ENCODE measurements at places on chromosomes 12 and 14.

DNA sequence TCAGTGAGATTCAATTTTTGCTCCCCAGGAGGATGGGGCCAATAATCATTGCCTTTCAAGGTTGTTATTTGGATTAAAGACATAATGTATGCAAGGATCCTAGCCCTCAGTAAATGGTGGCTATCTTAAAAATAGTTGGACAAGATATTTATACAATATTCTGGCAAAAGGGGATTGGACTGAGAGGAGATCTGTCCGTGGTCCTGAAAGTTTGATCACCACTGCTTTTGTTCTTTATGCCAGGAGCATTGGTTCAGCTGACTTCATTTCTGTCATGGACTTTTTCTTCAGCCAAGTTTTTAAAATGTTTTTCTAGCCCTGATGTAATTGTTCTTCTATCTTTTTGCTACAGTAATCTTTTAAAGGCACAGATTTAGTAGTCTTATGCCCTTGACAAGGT, 70.2 kb upstream of the TCL1A start:
- peak; percentile 12 for DNase-seq

DNA sequence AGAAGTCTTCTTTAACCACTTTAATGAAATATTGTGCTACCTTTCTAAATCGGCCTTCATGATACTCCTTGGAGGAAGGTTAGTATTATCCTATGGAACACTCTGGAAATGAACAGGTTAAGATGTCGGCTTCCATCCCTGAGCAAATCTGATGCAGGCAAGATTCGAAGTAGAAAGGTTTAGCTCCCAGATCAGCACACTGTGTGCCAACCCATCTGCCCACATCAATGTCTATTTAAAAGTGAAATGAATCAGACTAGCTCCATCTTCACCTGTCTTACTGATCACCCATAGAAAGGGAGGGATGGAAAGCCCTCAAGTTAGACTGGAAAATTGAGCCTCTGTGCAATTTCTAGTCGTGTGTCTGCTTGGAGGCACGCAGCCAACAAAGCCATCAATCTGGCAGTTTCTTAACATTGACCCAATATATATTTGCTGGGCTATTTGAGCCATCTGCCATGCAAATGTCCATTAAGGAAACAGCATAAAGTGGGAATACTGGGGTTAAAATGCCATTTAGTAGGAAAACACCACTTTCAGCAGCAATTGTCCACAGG, 506.1 kb downstream of the RMST start:
- DNase-seq, result no peak

DNA sequence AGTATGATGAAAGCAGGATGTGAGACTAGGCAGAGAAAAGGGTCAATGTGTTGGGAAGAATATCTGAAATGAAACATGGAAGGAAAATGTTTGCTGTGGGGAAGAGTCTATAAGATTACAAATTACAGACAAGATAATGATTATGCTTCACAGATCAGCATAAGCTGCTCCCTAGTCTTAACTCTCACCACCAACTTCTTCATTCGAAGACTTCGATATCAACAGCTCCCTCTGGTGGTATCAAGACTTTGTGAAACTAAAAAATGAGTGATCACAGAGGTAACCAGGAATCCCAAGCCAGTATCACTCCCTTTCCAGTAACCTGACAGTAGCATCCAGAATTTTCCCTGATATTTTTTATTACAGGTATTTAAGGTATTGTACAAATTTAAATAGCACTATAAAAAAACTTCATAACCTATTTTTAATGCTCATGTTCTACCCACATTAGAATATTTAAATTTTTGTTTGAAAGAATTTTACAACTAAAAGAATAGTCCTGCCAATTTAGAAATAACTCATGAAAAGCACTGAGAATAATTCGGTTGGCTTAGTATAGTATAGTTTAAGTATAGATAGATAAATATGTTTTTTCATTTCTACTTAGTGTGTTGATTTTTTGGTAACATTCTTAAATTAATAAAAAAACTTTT, 84.4 kb downstream of the C2CD5 start:
- no peak for DNase-seq

- no peak for DNase-seq
These were observed 22.4 kb downstream of the BRI3BP start for GRCh38 chr12:125015680-125016310.
